ENCODE measurements at places on chromosomes 6 and 20. TPM values are rescaled to one million over a fixed set of nuclear protein-coding genes. Genes with fewer than 3 reads are reported as not detected.

CCNC gene
- total RNA-seq: 70.9 TPM

- DNase-seq: no peak
Observed at GRCh38 chr6:108528878-108529277, 31.8 kb upstream of the FOXO3 start.

- DNase-seq: no peak
Observed at GRCh38 chr20:51322164-51322707, 220.3 kb downstream of the NFATC2 start.

DNA sequence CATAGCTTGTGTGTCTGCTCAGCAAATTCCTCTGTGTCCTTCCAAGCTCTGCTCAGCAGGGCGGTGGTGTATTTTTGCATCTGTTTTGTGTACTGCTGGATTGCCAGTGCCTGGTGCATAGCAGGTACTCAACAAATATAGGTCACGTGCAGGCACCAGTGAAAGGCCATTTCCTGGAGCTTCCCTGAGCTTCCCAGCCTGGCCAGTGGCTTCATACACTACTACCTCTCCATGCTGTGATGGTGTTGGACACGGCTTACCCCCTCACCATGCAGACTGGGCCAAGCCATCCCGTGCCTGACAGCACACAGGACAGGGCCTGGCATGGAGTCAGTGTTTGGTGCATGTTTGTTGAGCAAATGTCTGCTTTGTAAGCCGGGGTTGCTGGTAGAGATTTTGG is 7.7 kb upstream of the PHACTR3 start:
- no peak for DNase-seq

DNA sequence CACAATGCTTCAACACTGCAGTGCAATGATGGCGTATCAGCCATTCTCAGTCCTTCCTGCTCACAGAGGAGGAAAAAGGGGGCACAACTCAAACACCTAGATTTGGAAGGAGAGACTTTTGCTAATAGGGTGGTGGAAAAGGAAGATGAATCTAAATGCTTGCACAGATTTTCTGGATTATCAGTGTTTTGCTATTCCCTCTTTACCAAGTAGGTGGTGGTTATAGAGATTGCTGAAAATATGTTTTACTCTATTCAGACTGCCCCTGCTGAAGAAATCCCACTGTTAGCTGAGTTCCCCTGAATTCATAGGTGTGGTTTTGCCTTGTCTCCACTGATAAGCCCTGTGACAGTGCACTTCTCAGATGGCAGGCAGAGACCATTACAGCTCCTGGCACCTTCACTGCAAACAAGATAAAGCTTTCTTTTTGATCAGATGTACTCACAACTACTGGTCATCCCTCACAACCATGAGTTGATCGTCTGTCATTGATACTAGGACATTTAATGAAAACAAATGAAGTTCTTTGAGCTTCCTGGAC is 311.4 kb downstream of the KIF16B start:
- no peak for DNase-seq
